ENCODE measurements at places on chromosomes 16 and 17. TPM values are rescaled to one million over a fixed set of nuclear protein-coding genes. Genes with fewer than 3 reads are reported as not detected.
A peak's percentile ranks its signal among the peaks of the same experiment; 100 is the strongest.

DNA sequence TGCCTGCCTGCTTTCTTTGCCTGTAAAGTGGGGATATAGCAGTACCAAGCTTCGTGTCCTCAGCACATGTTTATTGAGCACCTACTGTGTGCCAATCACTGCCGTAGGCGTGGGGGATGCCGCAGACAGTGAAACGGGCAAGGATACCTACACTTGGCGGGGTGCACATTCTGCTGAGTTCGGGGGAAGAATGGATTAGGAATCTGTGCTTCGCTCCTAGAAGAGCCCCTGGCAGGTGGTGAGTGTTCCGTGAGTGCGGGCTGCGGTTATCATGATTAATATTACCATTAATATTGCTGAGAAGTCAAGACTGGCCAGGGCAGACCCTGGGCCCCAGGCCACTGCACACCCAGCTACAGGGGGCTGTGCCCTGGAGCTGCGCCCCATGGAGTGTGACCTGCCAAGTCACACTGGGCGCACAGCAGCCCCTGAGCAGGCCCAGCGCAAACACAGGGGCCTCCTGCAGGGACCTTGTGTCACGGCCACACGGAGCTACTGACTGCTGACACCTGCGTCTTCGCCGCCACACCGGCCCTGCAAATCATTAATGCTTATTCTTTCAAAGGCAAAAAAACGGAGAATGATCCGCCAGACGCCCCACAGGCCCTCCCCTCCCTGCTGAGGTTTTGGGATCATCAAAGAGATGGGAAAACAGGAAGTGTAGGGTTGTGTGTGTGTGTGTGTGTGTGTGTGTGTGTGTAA is 213.4 kb upstream of the GSE1 start:
- no peak for DNase-seq

The BRIP1 gene
- polyA plus RNA-seq = 12.1 TPM

GRCh38 chr17:10072556-10073425 is 125.6 kb downstream of the GAS7 start:
- DNase-seq = no peak

GRCh38 chr17:10739386-10739785 is 9.6 kb upstream of the TMEM220 start:
- DNase-seq = no peak

DNA sequence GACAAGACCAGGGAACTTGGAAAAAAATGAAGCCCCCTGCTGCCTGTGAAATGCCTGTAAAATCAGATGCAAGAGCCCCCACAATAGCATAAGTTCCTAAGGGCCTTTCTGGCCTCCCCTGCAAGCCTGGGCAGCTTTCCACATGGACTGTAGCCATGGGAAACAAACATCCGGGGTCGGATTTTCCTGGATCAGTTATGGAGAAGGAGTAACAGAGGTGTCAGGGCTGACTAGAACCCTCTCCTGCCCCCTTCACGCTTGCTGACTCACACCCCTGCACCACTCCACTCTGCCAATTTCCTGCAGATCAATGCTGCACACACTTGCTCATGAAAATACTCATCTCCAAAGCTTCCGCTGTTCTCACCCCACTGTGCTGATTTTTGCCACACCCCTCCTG is 258.6 kb downstream of the CBLN1 start:
- no peak for DNase-seq

GRCh38 chr17:64051153-64051552 is 30.7 kb upstream of the ICAM2 start:
- no peak for DNase-seq

- DNase-seq = peak; percentile 30
Measured at GRCh38 chr17:59521465-59522126, 43.8 kb upstream of the DHX40 start.

The NSRP1 gene
- polyA plus RNA-seq = 47.3 TPM

DNA sequence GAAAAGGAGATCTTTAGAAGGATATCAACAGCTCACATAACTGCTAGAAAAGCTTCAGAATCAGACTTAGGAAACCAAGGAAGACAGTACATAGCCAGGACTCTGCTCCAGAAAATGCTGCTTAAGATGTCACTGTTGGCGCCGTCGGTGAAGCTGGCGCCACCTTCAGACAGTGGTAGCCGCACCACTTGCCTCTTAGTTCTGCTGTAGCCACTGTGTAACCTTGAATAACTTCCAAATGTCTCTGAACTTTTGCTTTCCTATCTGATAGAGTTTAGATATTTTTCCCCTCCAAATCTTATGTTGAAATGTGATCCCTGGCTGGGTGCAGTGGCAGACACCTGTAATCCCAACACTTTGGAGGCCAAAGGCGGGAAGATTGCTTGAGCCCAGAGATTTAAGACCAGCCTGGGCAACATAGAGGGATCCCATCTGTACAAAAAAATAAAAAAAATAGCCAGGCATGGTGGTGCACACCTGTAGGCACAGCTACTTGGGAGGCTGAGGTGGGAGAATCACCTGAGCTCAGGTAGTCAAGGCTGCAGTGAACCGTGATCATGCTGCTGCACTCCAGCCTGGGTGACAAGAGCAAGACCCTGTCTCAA is 6.3 kb upstream of the USP31 start:
- no peak for DNase-seq

DNA sequence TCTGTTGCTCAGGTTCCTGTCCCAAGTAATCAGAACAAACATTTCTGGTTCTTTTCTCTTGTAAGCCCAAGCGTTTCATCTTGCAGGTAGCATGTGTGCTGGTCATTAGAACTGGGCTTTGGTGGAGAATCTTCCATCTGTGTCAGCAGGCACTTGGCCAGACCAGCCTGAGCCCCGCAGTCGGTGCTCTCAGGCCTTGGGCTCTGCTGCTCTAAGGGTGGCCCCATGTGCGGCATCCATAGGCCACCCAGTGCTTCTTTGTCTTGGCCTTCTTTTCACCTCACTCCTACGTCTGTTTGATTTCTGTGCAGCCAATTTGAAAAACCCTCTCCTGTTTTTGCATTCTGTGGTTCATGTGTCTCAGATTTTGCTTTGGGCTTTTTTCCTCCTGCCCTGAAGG is 51.6 kb downstream of the PLD6 start:
- no peak for DNase-seq

DNA sequence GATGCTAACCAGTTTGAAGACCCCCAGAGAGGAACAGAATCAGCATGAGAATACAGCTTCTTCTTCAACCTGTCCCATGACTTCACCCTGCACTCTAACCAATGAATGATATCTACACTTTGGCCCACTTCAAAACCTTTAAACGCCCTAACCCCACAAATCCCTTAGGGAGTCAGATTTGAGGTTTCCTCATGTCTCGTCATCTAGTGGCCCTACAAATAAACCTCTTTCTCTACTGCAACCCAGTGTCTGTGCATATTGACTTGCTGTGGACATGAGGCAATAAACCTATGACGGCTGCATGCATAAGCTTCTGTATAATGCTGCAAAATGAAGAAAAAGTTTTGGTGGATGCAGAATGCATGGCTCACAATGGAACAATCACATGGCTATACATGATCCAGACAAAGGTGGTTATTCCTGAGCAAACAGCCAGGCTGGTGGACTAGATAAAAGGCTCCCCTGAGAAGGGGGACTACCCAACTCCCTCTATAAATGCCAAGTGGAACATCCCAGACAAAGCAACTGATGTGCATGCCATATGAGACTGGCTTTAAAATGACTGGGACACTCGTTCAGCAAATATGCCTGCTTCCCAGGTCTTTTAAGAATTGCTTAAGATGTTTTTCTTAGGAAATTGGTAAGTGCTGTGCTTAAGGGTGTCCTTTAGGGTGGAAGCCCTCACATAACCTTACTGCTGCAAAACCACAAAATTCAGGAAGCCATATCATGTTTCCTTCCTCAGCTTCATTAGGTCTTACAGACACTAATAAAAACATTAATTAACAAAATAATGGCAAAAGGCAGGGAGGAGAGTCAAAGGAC is 12.2 kb downstream of the N4BP1 start:
- no peak for DNase-seq

GRCh38 chr17:68695659-68696058 is 94.5 kb upstream of the FAM20A start:
- DNase-seq = no peak

GRCh38 chr17:807523-808294 is 25.6 kb downstream of the MRM3 start:
- DNase-seq = no peak

The ZSCAN10 gene
- polyA plus RNA-seq = not detected

GRCh38 chr16:51763072-51763661 is 612.1 kb upstream of the SALL1 start:
- no peak for DNase-seq

DNA sequence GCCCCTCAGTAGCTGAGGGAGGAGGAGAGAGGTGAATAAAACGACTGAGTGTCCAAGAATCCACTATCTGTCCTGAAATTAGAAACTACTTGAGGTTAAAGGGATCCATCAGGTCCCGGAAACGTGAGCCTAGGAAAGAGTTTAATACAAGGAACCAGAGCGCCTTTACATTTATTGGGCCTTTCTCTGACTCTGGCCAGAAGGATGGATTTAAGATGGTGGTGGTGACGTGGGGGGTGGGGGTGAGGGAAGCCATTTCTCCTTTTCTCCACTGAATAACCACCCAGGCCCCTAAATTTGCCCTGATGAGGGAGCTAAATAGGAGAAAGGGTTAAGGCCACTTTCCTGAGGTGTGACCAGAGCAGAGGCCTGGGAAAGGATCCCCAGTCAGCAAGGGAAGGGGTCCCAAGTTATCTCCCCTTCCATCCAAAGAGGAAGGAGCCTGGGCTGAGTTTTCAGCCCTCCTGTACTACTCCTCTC is 1.0 kb upstream of the HOXB9 start:
- no peak for DNase-seq

- peak; percentile 73 for DNase-seq
Measured at GRCh38 chr16:18983565-18984434, at the start of gene TMC7. Gene TMC7 (plus strand): TSS chr16:18983934. CDS start chr16:18984064, 130 bp downstream.

DNA sequence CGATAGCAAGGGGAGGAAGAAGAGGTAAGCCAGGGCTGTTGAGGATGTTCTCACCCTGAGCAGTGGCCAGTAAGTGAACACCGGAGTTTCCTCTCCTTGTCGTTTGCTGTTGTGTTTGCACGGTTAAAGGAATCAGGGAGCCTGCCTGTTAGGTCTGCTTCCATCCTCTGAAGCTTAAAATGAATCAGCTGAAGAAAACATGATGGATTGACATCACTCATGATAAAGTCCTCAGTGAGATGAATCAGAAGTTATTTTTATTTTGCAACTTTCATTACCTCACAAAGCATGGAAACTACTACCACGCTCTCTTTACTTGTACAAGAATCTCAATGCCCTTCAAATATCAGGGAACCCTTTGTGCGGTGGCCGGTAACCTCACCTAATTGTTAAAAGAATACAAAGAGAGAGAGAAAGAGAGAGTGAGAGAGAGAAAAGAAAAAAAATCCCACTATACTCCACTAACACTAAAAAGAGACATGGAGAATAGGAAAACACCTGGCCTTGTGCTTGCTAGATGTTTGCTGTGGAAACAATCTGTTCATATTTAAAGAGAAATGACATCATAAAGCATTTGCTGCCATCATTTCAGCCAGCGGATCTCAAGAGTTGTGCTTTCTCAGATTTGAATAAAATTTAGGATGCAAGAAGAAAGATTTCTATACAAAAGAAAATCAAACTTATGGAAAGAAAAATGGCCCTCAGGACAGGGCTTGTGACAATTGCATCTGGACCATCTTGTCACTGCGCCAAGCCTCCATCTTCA is 441.6 kb upstream of the SALL1 start:
- DNase-seq = no peak

DNA sequence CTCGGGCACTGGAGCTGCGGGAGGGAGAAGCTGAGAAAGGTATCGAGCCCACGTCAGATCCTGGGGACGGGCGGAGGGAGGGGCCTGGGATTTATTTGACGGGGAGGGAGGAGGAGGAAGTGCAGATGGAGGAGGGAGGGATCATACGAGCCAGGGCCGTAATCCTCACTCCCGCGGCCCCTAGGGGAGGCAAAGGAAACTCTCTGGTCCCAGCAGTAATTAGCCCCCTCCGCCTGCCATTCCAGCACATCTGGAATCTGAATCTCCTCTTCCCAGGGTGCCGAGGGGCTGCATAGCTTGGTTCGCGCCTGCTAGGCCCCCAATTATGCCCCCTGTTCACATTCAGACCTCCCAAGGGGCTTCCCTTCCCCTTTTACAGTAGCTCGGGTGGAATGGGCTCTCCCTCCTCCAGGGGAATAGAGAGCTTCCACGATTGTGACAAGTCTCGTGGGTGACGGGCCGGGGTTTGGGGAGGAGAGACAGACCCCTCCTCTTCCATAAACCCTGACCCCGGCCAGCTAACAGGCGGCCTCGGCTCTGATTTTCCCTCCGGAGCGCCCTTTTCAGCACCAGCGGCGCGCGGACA is at the start of gene SEZ6L2:
Gene SEZ6L2, minus strand, starts transcription at position 35 of the 586 bp plus-strand sequence. CDS start 531 bp downstream, outside the sequence.
- peak; percentile 50 for DNase-seq

The KCNJ18 gene
- polyA plus RNA-seq = not detected

- no peak for DNase-seq
Measured at GRCh38 chr17:20189302-20189701, 180.1 kb downstream of the SPECC1 start.

DNA sequence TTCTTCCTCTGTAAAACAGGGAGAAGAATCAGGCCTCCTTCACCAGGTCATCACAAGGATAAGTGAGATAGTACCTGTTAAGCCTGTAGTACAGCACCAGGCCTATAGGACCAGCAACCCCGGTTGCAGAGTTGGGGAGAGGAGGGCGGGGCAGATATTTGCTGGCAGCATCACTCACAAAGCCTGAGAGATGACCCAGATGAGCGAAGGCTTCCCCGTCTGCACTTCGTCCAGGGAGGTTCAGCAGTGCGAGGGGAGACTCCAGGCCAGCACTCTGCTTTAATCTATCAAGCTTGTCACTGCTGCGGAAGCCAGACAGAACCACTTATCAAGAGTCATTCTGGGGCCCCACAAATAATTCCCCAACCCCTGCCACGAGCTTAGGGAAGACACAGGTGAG is 15.8 kb upstream of the RBBP6 start:
- DNase-seq = no peak

The SHPK gene
- polyA plus RNA-seq = 15.1 TPM

The HYDIN gene
- polyA plus RNA-seq = 3.8 TPM

The MYH3 gene
- polyA plus RNA-seq = 5.8 TPM

GRCh38 chr17:79729761-79730160 is 982 bp upstream of the ENPP7 start:
- no peak for DNase-seq

DNA sequence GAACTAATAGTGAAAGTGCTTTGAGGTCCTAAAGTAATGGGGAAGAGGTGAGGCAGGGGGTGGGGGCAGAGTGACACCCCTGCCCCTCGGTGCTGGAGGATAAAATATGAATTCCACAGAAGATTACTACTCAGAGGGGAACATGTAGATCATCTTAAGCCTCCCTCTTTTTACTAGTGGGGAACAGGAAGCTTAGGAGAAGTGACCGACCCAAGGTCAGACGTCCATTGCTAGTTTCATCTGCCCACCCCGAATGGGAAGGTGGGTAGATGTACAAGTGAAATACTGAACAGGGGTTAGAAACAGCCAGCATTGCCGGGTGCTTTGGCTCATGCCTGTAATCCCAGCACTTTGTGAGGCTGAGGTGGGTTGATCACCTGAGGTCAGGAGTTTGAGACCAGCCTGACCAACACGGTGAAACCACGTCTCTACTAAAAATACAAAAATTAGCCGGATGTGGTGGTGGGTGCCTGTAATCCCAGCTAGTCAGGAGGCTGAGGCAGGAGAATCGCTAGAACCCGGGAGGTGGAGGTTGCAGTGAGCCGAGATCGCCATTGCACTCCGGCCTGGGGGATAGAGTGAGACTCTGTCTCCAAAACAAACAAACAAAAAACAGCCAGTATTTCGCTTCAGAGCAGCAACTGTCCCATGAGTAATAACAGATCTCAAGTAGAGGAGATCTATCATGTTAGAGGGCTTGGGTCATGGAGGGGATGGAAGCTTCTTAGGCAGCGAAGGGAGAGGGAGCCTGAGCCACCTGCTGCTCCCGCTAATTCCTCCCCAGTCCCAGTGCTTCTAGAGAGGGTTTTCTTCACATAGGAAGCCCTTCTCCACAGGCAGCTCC is 1.2 kb upstream of the NR1D1 start:
- no peak for DNase-seq

The KRTAP4-3 gene
- polyA plus RNA-seq = not detected

All from left renal pelvis (tissue), 4 donors.